A549 (cell line): ENCODE measurements at places on chromosomes 7 and 10.
A peak's percentile ranks its signal among the peaks of the same experiment; 100 is the strongest.

- DNase-seq = no peak
Measured at GRCh38 chr10:58319599-58319998, 15.2 kb upstream of the UBE2D1 start.

DNA sequence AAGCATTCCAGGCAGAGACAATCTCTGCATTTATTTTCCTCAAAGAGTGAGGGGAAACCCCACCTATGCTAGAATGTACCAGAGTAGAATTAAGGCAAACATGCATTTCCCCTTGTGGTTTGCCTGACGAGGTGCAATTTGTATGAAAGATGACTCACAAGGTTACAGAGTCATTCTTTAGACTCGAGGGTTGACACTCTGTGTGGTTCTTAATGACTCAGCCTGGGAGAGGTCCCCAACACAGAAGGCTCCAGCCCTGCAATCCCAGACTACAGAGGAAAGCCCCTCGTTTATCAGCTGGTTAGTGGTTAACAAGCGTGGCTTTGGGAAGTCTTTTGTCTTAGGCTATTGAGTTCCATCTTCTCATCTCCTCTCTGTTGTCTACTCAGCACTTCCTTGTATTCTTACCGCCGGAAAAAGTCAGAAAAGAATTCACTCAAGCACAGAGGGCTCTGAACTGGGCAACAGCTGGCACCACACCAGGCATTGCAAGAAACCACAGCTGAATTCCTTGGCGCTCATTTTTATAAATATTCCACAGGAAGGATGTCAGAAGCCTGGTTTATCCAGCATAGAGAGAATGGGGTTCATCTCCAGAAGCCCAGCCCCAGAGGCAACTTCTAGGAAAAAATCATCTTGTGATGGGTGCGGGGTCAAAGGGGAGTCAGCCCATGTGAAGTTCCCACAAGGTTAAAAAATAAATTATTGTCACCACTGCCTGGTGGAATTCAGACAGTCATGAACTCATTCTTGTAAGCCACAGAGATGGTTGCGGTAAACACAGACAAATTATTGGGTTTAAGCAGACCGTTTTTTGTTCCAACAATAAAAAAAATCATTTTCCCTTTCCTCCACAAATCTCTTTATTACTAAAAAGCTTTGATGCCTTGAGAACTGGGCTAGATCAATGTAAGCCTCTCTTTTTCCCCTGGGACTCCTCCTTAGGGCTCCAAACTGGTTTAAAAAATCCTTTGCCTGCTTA is 24.5 kb upstream of the SVIL start:
- DNase-seq = peak; percentile 96

DNA sequence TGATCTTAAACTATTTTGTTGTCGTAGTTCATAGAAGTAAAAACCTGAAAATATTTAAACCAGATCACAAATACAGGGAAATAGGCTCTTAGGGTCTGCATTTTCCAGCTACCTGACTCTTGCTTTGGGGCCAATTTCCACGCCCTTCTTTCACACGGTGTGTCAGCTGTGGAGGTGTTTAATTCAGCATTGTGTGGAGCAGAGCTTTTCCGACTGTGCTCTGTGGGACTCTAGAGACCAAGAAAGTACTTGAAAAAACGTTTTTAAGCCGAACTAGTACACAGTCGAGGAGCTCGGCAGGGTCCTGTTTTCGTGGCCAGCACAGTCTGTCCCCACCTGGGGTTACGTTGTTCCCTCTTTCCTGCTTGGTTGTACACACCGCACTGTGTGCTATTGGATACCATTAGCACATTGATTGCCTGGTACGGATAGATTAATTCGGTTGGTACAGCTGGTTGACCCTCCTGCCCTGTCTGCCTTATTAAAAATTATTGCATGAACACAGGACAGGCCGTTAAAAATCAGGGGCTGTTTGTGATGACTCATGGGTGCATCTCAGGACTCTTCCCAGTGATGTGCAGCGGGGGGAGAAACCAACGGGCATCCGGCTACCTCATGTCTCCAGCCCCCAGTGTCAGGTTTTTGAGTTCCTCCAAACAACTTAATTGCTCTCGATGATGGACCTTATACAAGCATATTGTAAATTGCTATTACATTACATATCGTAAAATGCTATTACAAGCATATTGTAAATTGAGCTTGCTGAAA is 80.7 kb upstream of the BTBD16 start:
- DNase-seq = no peak

DNA sequence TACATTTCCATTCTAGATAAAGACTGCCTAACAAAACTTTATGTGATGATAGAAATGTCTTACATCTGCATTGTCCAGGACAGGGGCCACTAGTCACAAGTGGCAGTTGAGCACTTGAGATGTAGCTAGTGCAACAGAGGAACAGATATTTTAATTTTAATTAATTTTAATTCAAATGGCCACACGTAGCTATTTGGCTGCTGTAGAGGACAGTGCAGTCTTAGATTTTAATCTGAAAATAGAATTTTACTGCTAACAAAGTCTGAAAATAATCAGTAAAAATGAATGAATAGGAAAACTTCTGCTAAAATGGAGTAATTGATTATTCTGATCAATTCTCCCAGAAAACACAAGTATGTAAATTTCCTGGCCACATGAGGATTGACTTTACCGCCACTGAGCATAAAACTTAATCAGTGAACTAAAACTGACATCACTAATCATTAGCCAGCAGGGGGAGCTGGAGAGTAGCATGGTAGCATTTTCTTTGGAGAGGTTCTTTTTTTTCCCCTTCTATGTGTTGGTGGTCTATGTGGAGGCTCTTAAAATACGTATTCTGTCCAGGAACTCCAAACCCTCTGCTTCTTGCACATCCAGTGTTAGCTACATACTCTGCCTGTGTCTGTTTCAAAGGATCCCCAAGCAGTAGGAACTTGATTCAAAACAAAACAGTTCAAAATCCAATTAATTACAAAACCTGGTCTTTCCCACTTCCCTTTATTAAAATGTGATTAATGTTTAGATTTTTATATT is 52.1 kb downstream of the TSPAN12 start:
- DNase-seq = peak; percentile 51

GRCh38 chr7:29858191-29858951 is 52.1 kb downstream of the WIPF3 start:
- no peak for DNase-seq

GRCh38 chr7:94050046-94050445 is 45.9 kb upstream of the BET1 start:
- no peak for DNase-seq

GRCh38 chr10:117362313-117362712 is 12.9 kb downstream of the PDZD8 start:
- no peak for DNase-seq

- DNase-seq = no peak
Measured at GRCh38 chr10:126042354-126042753, 146.0 kb downstream of the FANK1 start.

- peak; percentile 77 for DNase-seq
Measured at GRCh38 chr7:100003711-100004661, 11.4 kb upstream of the ZKSCAN1 start.

- DNase-seq = no peak
Measured at GRCh38 chr10:72645263-72645858, 19.5 kb upstream of the MICU1 start.
